D721Med (cell line): ENCODE measurements at places on chromosomes 12 and 14.

DNA sequence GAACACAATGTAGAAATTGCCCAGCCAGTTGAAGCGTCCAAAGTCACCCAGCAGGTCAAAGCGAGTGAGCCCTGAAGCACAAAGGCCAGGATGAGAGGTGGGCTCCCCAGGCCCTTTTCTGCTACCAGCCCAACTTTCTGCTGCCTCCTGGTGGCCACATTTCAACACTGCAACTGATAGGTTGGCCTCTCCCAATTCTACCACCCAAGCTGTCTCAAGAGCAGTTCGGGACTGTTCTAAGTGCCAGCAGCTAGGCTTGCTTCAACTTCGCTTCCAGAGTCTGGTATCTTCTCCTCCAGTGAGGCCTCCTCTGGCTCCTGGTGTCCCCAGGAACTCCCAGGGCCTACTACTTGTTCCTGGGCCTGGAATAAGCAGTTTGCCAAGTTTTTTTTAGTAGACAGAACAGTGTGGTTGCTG is 3.4 kb upstream of the DHH start:
- peak; percentile 63 for DNase-seq

GRCh38 chr14:101539880-101540279 is 21.4 kb upstream of the DIO3 start:
- no peak for DNase-seq

DNA sequence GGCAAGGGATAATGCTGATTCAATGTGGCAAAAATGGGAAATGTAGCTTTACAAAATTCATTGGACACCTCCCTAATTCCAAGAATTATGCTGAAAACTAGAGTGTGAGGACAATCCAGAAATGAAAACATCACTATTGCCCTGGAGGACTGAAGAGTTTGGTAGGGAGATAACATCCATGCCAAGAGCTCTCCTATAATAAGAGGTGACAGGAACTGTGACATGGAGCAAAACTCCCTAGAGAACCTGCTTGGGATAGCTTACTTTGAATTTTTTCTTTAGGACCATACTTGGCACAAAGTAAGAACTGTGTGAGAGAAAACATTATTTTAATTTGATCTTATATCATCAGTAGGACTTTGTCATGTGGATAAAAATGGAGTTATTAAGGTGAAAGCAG is 48.9 kb downstream of the STON2 start:
- no peak for DNase-seq

GRCh38 chr12:67504026-67504425 is 144.5 kb upstream of the DYRK2 start:
- DNase-seq = no peak

DNA sequence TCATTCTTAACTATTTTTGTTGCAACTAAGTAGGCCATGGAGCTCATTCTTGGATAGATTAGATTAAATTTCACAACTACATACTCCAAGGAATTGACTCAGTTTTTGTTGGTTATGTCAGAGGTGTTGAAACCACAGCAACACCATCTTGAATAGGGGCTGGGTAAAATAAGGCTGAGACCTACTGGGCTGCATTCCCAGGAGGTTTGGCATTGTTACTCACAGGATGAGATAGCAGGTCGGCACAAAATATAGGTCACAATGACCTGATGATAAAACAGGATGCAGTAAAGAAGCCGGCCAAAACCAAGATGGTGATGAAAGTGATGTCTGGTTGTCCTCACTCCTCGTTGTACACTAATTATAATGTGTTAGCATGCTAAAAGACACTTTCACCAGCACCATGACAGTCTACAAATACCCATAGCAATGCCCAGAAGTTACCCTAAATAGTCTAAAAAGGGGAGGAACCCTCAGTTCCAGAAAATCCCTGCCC is 20.9 kb downstream of the DMAC2L start:
- DNase-seq = no peak

- DNase-seq = no peak
Measured at GRCh38 chr12:113702836-113703235, 231.2 kb upstream of the LHX5 start.

DNA sequence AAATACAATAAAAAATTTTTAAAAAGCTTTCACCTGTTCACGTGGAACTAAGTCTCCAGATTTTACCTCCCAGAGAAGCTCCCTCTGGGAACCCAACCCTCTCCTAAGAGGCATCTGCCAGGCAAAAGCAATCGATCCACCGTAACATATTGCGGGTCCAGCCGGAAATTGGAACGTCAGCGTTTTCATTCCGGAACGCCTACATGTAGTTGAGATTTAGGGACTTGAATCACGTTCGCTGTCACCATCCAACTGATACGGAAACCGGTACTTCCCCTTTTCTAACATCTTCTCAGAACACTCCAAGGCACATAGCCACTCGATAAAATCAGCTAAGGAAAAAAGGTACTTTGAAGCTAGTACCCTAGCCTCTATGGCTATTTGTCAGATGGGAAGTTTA is 70.3 kb downstream of the COX16 start:
- DNase-seq = no peak

GRCh38 chr12:58395056-58395455 is 453.7 kb downstream of the ATP23 start:
- DNase-seq = no peak

- no peak for DNase-seq
Measured at GRCh38 chr12:4856596-4856995, 53.1 kb upstream of the KCNA1 start.

DNA sequence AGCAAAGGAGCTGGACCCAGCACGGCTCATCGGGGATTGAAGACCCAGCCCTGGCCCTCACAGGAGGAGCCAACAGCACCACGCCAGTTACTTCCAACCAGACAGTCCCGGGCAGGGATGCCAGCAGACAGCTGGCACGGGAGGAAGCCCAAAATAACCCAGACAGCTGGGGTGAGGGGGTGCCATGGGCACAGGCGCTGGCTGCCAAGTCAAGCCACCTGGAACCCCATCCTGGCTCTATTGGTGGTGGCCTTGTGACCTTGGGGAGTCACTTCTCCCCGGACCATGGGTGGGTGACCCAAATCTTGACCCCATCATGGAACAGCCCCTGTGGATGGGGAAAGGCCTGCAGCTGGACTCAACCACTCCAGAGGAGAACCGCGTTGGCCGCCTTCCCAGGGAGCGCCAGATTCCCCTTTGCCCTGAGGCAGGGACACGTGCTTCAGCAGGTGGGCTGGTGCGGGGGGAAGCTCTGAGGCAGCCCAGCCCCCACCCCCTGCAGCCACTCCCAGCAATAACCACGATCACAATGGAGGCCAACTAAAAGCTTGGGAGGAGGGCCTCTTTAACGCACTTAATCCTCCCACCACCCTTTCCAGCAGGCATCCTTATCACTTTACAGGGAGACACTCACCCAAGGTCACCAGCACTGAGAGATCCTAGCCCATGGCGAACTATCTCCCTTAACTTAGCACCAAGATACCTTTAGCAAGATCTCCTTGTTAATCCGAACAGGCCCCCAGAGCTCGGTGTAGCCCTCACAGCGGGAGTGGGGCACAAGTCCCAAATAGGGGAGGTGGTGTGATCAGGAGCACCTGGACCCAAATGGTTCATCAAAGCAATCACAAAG is 4.7 kb upstream of the RHOF start:
- no peak for DNase-seq

DNA sequence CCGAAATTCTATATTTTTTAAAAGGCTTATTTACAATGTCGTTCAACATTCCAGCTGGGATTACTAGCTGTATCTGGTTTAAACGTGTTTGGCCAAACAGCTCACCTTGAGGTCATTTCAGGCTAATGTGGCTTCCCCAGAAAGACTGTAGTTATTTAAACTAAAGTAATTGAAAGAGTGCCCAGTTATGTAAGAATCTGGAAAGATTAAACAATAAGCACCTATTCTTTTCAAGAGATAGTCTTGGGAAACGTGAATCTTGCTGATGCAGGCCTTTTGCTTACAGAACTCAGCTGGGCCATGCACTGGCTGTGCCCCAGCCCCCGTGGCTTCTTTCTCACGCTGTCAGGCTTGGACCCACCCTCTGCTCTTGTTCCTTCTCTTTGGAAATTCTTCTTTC is 24.4 kb downstream of the GLRX5 start:
- DNase-seq = no peak

GRCh38 chr12:114213055-114213581 is 192.8 kb downstream of the TBX5 start:
- DNase-seq = no peak

- no peak for DNase-seq
Measured at GRCh38 chr14:87758876-87759275, 234.1 kb downstream of the GALC start.

- no peak for DNase-seq
Measured at GRCh38 chr12:53551889-53552291, 44.6 kb upstream of the NPFF start.

DNA sequence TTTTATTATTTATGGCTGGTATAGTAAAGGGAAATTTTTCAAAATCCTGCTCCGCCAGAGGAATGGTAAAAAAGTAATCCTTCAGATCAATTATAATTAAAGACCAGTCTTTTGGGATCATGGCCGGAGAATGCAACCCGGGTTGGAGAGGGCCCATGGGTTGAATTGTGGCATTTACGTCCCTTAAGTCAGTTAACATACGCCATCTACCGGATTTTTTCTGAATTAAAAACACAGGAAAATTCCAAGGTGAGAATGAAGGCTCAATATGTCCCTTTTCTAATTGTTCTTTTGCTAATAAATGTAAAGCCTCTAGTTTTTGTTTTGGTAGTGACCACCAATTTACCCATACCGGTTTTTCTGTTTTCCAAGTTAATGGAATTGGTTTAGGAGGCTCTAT is 602.8 kb downstream of the ALG10 start:
- no peak for DNase-seq

DNA sequence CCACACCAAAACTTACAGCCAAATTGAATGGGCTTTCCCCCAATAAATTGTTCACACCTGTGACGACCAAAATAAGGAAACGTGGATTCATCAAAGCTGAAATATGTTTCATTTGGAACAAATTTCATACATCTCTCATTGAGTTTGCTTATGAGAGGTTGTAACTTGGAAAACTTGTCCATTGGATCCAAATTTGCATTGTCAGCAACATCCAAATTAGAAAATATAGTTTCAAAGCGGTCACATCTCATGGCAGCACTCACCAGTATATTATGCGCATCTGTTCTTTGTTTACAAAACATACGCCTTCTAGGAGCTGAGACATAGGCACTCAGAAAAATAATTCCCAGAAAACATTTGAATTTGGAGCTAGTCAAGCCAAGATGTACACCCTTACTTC is 1028.2 kb upstream of the USP15 start:
- DNase-seq = no peak

GRCh38 chr14:82565825-82566224 is 1032.2 kb upstream of the SEL1L start:
- no peak for DNase-seq

DNA sequence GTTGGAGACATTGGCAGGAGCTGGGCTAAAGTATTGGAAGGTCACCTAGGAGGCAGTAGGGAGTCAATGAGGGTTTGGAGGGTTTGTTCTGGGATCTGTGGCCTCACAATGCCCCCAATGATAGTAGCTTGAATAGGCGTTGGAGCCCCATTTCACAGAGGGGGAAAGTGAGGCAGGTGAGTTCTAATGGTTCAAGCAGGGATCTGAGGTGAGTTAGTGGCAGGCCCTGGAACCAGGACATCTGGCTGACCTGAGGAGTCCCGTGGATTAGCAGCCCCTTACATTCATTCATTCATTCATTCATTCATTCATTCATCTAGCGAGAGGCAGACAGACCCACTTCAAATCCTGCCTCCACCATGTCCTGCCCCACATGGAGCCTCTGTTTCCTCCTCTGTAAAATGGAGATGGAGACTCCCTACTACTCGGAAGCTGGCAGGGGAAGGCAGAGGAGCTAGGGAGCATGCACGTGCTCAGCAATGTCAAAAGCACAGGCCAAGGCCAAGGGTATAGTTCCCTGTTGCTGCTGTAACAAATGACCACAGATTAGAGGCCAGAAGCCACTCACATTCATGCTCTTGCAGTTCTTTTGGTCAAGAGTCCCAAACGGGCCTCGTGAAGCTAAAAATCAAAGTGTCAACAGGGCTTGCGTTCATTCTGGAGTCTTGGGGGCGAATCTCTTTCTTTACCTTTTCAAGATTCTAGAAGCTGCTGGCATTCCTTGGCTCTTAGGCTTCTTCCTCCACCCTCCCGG is 2.2 kb upstream of the TMEM119 start:
- no peak for DNase-seq

GRCh38 chr14:93811676-93812075 is 23.4 kb upstream of the PRIMA1 start:
- no peak for DNase-seq

DNA sequence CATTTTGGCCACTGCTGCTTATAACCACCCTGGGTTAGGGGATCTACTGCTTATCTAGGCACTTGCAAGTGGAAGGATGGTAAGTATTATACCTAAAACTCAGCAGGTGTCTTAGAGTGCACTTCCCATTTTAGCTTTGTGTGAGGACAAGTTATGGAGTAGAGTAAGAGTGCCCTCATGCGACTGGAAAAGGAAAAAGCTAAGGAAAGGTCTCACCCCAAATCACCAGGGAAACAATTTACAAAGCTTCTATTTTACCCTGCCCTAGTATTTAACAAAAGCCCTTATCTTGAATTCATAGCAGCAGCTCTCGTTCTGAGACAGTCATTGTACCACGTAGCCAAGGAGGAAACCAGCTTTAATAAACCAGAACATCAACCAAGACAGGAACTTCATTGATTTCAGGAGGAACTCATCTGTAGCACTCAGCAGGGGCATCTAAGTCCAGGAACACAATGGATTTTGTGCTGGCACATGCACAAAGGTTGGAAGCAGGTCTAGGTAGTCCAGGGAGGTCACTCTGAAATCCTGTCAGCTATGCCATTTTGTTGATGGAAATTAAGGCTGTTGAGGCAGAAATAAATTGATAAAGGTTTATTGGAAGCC is 2.9 kb downstream of the RDH12 start:
- DNase-seq = no peak
